ENCODE measurements at places on chromosomes 6 and 20.
A peak's percentile ranks its signal among the peaks of the same experiment; 100 is the strongest.

DNA sequence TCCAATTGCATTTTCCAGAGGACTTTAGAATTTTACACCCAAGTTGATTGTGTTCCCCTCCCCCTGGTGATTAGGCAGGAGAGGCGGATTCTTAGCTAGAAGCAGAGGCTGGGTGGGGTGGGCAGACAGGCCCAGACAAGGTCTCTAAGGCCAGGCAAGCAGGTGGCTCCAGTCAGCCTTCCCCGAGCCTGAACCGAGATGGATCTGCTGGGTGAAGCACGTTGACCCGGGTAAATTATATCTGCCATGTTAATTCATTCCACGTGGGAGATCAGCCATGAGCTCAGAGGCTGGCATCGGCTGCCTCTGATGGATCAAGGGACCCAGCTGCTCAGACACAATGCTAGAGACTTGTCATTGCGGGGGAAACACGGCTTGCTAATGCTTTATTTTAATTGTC, 159.5 kb upstream of the MAFB start:
- H3K27ac ChIP-seq, result no peak overlapping the region
- no peaks in the 10 kb centered on the region for H3K36me3 ChIP-seq
- no peaks in the 10 kb centered on the region for H3K27me3 ChIP-seq
- H3K4me1 ChIP-seq, result no peaks in the 10 kb centered on the region

GRCh38 chr6:17454316-17455005, 61.1 kb downstream of the CAP2 start:
- no peak for DNase-seq
- H3K4me1 ChIP-seq, result no peaks in the 10 kb centered on the region
- H3K36me3 ChIP-seq, result no peaks in the 10 kb centered on the region
- no peaks in the 10 kb centered on the region for H3K27me3 ChIP-seq
- H3K27ac ChIP-seq, result no peak overlapping the region
- no peak overlapping the region for H3K4me3 ChIP-seq

DNA sequence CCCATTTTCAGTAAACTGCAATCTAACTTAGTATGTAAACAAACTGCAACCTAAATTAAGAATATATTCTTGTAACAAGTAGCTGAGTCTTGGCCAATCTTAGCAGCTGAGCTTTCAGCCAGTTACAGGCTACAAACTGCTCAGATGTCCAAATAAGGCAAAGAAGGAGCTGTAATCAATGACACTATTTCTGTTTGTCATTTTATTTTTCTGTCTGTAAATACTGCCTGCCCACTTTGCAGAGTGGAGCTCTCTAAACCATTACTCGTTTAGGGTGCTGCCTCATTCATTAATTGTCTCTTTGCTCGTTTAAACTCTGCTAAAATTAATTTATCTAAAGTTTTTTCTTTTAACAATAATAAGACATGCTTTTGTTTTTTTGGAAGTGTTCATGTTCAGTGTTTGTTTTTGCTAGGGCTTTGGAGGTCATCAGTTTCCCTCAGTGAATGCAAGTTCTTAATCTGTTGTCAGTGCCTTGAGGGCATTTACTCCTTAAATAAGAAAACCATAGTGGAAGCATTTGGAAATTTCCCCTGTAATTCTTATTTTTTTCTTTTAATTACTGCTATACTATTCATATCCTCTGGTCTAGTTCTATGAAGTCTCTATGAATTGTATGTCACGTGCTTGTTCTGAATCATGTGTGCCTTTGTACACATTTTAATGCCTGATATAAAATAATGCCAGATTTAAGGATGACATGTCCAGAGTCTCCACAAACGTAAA, 3.6 kb upstream of the PRL start:
- H3K4me3 ChIP-seq, result no peak overlapping the region
- H3K4me1 ChIP-seq, result no peaks in the 10 kb centered on the region
- H3K36me3 ChIP-seq, result no peaks in the 10 kb centered on the region
- DNase-seq, result no peak

DNA sequence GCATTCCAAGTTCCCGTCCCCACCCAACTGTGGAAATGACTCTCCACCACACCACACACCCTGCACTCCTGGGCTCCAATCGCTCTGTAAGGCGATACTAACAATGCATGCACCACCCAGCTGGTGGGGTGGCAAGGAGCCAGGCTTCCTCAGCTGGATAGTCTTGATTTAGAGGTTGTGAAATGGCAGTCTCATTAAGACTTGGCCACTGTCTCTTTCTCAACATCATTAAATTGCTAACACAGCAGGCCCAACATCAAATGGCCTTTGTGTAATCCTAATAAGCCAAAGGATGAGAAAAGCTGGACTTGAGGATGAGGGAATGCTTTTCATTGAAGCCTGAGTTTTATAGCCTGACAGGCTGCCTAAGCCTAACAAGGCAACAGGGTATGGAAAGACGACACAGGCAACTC, 223.7 kb downstream of the GMDS start:
- no peaks in the 10 kb centered on the region for H3K36me3 ChIP-seq
- no peak overlapping the region for H3K27ac ChIP-seq
- no peaks in the 10 kb centered on the region for H3K27me3 ChIP-seq
- H3K4me1 ChIP-seq, result no peaks in the 10 kb centered on the region

GRCh38 chr6:122994256-122994655, 1.8 kb upstream of the CLVS2 start:
- H3K4me1 ChIP-seq, result peaks cover 13% of the 10 kb centered on the region
- peaks cover 6% of the 10 kb centered on the region for H3K27me3 ChIP-seq
- no peak for DNase-seq
- no peak overlapping the region for H3K27ac ChIP-seq
- H3K4me3 ChIP-seq, result no peak overlapping the region

DNA sequence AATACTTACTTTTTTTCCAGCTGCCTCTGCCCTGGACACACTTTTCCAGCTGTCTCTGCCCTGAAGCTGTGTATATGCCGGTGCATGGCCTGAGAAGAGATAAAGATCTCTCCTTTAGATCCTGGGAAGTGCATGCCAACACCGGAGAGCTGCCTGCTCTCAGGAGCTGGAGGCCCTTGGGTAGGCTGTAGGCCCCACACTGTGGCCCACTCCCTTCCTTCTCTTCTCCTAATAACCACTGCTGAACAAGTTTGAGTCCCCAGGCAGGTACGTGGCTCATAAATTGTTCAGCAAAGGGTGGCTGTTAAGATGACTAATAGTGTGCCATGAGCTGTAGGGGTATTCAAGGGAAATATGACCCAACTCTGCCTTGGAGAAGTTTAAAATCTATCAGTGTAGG, 102.5 kb downstream of the CD24 start:
- no peak overlapping the region for H3K27ac ChIP-seq
- H3K36me3 ChIP-seq, result no peaks in the 10 kb centered on the region
- no peak for DNase-seq
- H3K27me3 ChIP-seq, result no peaks in the 10 kb centered on the region
- no peak overlapping the region for H3K4me3 ChIP-seq
- peaks cover 19% of the 10 kb centered on the region for H3K4me1 ChIP-seq

GRCh38 chr6:68108233-68108835, 526.7 kb upstream of the ADGRB3 start:
- H3K27ac ChIP-seq, result no peak overlapping the region
- no peaks in the 10 kb centered on the region for H3K4me1 ChIP-seq
- H3K27me3 ChIP-seq, result no peaks in the 10 kb centered on the region
- H3K4me3 ChIP-seq, result no peak overlapping the region
- no peaks in the 10 kb centered on the region for H3K36me3 ChIP-seq

DNA sequence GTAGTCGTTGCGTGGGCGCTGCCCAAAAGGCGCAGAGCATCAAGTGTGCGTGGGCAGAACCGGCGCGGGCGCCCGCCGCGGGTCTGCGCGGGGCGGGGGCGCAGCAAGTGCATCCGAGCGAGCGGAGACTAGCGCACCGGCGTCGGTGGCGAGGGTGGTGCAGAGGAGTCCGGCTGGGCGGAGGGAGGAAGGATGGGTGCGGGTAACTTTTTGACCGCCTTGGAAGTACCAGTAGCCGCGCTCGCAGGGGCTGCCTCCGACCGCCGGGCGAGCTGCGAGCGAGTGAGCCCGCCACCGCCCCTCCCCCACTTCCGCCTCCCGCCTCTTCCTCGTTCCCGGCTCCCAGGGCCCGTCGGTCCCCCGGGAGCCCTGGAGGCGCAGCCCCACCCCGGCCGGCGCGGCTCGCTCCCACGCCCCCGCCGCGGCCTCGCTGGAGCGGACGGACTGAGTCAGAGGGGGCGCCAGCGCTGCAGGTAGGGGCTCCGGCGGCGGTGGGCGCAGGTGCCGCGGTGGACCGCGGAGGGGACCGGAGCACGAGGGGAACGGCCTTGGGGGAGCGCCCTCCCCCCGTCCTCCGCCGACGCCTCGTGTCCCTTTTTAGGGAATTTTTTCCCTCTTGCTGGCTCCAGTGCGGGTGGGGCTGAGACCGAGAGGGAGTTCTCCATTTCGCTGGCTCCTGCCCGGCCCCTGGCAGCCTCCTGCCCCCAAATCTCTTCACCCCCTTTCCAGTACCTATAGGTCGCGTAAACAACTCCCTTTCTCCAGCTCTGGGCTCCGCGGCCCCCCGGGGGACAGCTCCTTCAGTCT, 1.6 kb upstream of the DBNDD2 start:
- H3K27me3 ChIP-seq, result no peaks in the 10 kb centered on the region
- peak overlapping the region; percentile 73 for H3K4me3 ChIP-seq
- DNase-seq, result peak; percentile 75

GRCh38 chr6:36857325-36857724, 17.3 kb downstream of the PPIL1 start:
- H3K4me1 ChIP-seq, result peaks cover 15% of the 10 kb centered on the region
- H3K27ac ChIP-seq, result no peak overlapping the region
- no peak overlapping the region for H3K4me3 ChIP-seq

- no peak overlapping the region for H3K4me3 ChIP-seq
- H3K27ac ChIP-seq, result no peak overlapping the region
- H3K36me3 ChIP-seq, result peaks cover 8% of the 10 kb centered on the region
- peaks cover 7% of the 10 kb centered on the region for H3K4me1 ChIP-seq
- H3K27me3 ChIP-seq, result no peaks in the 10 kb centered on the region
- DNase-seq, result no peak
Measured at GRCh38 chr20:7980332-7981046, 39.1 kb downstream of the TMX4 start.

DNA sequence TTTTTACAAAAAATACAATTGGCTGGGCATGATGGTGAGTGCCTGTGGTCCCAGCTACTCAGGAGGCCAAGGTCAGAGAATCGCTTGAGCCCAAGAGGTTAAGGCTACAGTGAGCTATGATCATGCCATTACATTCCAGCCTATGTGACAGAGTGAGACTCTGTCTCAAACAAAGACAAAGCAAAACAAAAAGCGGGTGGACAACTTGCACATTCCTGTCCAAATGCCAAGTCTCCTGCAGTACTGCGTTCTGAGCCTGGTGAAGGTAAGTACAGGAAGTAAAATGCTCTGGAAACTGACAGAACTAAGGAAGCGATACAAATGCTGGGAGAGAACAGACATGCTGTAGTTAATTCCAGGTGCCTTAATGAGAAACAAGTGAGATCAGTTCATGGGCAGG, 20.4 kb upstream of the TMEM242 start:
- H3K27ac ChIP-seq, result peak overlapping the region; percentile 19
- H3K27me3 ChIP-seq, result no peaks in the 10 kb centered on the region
- peak; percentile 32 for DNase-seq

GRCh38 chr20:52993076-52993475, 20.9 kb downstream of the TSHZ2 start:
- H3K36me3 ChIP-seq, result no peaks in the 10 kb centered on the region
- no peaks in the 10 kb centered on the region for H3K27me3 ChIP-seq
- H3K27ac ChIP-seq, result no peak overlapping the region
- no peak overlapping the region for H3K4me3 ChIP-seq
- no peaks in the 10 kb centered on the region for H3K4me1 ChIP-seq

GRCh38 chr20:8735674-8736073, 333.2 kb upstream of the PLCB4 start:
- H3K4me3 ChIP-seq, result no peak overlapping the region
- H3K27me3 ChIP-seq, result no peaks in the 10 kb centered on the region
- no peak overlapping the region for H3K27ac ChIP-seq
- H3K36me3 ChIP-seq, result no peaks in the 10 kb centered on the region

DNA sequence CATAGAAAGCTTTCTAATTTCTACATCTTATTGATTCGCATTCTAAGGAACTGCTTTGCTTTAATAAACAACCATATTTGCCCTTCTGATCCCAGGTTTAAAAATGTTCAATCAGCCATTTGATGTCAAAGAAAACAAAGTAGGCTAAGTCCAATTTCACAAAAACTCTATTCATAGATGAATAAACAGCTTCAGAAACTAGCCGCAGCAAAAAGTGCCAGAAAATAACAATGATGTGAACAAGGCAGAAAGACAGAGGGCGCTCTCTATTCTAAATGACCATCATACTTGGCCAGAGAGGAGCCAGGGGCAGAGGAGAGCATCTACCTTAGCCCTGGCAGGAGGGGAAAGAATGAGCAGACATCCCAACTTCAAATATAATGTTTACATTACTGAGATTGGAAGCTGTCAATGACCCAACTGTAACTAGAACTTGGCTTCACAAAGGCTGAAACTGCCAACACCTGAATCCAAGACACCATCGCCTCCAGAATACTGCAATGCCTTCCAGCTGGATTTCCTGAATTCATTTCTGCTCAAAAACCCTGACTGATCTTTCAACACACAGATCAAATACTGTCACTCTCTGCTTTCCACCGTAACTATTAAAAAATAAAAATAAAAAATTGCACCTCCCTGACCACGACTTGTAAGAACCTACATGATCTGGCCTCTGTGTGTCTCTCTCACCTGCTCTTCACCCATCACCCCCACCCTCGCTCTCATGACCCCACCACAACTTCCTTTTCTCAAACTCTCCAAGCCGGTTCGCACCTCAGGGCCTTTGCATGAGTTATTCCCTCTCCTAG, 9.5 kb downstream of the CNKSR3 start:
- H3K27ac ChIP-seq, result peak overlapping the region; percentile 20
- H3K4me3 ChIP-seq, result no peak overlapping the region
- H3K27me3 ChIP-seq, result no peaks in the 10 kb centered on the region

DNA sequence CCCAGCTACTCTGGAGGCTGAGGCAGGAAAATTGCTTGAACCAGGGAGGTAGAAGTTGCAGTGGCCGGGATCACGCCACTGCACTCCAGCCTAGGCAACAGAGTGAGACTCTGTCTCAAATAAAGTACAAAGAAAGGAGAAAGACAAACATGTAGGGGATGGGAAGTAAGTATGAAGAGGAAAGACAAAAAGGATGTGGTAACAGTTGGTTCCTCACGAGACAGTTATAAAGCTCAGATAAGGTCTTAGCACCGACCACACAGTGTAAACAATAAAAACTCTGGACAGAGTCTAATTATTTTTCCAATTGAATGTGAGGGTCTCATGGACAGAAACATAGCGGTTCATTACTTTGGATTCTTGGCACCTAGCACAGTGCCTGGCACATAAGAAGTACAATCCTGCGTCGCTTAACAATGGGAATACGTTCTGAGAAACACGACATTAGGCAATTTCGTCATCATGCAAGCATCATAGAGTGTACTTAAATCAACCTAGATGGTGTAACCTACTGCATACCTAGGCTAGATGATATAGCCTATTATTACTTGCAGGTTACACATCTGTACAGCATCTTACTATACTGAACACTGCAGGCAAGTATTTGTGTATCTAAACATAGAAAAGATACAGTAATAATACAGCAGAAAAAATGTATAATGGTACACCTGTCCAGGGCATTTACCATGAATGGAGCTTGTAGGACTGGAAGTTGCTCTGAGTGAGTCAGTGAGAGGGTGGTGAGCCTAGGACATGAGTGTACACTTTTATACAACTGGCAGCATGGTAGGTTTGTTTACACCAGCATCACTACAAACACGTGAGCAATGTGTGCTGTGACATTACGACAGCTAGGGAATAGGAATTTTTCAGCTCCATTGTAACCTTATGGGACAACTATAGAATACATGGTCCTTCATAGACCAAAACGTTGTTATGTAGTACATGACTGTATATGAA, 38.2 kb downstream of the MBOAT1 start:
- no peak overlapping the region for H3K27ac ChIP-seq
- no peak for DNase-seq
- no peaks in the 10 kb centered on the region for H3K27me3 ChIP-seq
- no peaks in the 10 kb centered on the region for H3K36me3 ChIP-seq
- H3K4me3 ChIP-seq, result no peak overlapping the region
- H3K4me1 ChIP-seq, result no peaks in the 10 kb centered on the region
